ENCODE measurements at places on chromosomes 13 and 19. TPM values are rescaled to one million over a fixed set of nuclear protein-coding genes. Genes with fewer than 3 reads are reported as not detected.

Gene ZNF667
- not detected for total RNA-seq

GRCh38 chr13:107374038-107374437 is 806.1 kb upstream of the ARGLU1 start:
- H3K36me3 ChIP-seq, result no peaks in the 10 kb centered on the region
- DNase-seq, result no peak
- no peak overlapping the region for H3K27ac ChIP-seq
- H3K4me3 ChIP-seq, result no peak overlapping the region

Gene ELSPBP1
- total RNA-seq, result not detected

DNA sequence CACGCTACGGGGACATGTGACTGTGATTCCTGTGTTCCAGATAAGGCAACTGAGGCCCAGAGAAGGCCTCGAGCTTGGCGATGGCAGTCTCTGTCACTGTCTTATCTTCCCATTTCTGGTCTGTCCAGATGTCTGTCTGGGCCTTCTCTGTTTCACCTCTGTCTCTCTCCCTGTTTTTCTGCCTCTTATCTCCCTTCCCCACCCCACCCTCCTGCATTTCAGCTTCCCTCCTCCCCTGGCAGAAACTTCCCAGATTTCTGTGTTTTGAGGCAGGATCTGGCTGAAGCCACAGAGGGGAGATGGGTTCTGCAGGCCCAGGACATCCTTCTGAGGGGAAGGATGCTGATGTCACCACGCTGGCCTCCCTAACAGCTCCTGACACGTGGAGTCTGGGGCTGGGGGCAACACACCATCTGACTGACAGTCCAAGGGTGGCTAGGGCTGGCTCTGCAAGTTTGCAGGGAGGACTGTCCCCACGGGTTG is 14.4 kb downstream of the PAK4 start:
- H3K27ac ChIP-seq, result no peak overlapping the region
- H3K4me3 ChIP-seq, result no peak overlapping the region
- H3K27me3 ChIP-seq, result no peaks in the 10 kb centered on the region

GRCh38 chr13:40376867-40377535 is 289.4 kb downstream of the FOXO1 start:
- H3K4me1 ChIP-seq, result peaks cover 20% of the 10 kb centered on the region
- no peak for DNase-seq
- H3K4me3 ChIP-seq, result no peak overlapping the region
- no peaks in the 10 kb centered on the region for H3K36me3 ChIP-seq
- H3K27me3 ChIP-seq, result no peaks in the 10 kb centered on the region

GRCh38 chr13:73958657-73959397 is 175.4 kb downstream of the KLF12 start:
- H3K27me3 ChIP-seq, result no peaks in the 10 kb centered on the region
- no peak overlapping the region for H3K4me3 ChIP-seq
- no peak for DNase-seq
- H3K36me3 ChIP-seq, result peaks cover 10% of the 10 kb centered on the region
- peaks cover 43% of the 10 kb centered on the region for H3K4me1 ChIP-seq

DNA sequence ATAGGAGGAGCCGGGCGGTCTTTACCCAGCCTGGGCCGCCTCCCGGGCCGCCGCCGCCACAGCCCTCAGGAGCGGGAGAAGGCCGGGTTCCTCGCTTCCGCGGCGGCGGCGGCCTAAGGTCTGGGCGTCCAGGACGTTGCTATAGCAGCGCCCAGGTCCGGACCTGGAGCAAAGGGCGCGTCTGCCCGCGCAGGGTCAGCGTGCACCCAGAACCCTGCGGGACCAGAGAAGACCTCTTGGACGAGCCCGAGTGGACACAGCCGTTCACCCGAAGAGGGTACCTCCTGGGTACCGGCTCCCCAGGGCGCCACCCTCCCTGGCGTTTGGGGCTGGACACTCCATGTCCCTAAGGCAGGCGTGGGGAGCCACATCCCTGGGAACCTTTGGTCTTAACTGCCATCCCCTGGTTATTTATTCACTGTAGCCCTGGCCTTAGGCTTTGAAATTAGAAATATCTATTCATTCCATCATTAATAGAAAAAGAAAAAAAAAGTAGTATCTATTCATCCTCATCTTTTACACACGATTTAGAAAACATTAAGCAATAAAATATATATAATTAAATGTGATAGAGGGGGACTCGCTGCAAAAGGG is 2.4 kb downstream of the DZIP1 start:
- no peaks in the 10 kb centered on the region for H3K36me3 ChIP-seq
- peaks cover 33% of the 10 kb centered on the region for H3K27me3 ChIP-seq
- no peak overlapping the region for H3K4me3 ChIP-seq

- peaks cover 29% of the 10 kb centered on the region for H3K36me3 ChIP-seq
- no peaks in the 10 kb centered on the region for H3K27me3 ChIP-seq
- H3K4me3 ChIP-seq, result no peak overlapping the region
- no peak overlapping the region for H3K27ac ChIP-seq
Observed at GRCh38 chr13:41231786-41232185, 31.6 kb downstream of the MTRF1 start.

GRCh38 chr19:27935669-27936068 is 1277.3 kb downstream of the UQCRFS1 start:
- no peak overlapping the region for H3K27ac ChIP-seq
- DNase-seq, result no peak
- no peaks in the 10 kb centered on the region for H3K4me1 ChIP-seq
- H3K4me3 ChIP-seq, result no peak overlapping the region

DNA sequence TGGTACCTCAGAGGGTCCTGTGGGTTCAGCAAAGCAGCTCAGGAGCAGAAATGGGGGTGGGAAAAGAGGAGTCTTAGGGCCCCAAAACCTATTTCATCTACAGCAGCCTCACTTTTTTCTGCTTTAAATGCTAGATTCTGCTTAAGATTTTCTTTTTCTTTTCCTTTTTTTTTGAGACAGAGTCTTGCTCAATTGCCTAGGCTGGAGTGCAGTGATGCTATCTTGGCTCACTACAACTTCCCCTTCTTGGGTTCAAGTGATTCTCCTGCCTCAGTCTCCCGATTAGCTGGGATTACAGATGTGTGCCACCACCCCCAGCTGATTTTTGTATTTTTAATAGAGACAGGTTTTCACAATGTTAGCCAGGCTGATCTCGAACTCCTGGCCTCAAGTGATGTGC is 30.7 kb upstream of the WDFY2 start:
- H3K27me3 ChIP-seq, result peaks cover 3% of the 10 kb centered on the region
- no peaks in the 10 kb centered on the region for H3K36me3 ChIP-seq
- H3K4me3 ChIP-seq, result no peak overlapping the region
- no peak for DNase-seq
- H3K27ac ChIP-seq, result no peak overlapping the region

Gene ZNF730
- 0.31 TPM for total RNA-seq

All from activated CD4-positive, alpha-beta memory T cell treated with anti-CD3 and anti-CD28 coated beads for 36 hours (primary cell).